Spleen (tissue), 13 donors: ENCODE measurements at places on chromosomes 7 and 10.

- H3K27ac ChIP-seq, result no peak overlapping the region
- no peak for DNase-seq
- H3K36me3 ChIP-seq, result no peaks in the 10 kb centered on the region
- no peaks in the 10 kb centered on the region for H3K4me1 ChIP-seq
- H3K27me3 ChIP-seq, result no peaks in the 10 kb centered on the region
These were observed 30.0 kb downstream of the MYOF start for GRCh38 chr10:93452143-93452542.

DNA sequence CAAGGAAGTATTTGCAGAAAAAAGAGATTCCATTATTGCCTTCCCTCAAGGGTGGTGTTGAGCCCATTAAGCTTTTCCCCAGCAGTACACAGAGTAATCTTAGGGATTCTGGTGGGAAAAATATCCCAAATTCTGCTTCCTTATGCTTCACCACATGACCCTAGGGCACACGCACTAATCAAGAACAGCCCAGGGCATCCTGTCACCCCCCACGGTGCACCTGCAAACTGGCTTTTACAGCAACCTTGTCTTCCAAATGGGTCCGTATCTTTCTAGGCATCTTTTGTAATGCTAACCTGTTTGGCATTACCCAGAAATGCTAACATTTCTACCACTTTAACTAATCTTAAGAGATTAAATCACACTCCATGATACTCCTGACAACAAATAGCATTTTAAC is 926 bp upstream of the C7orf33 start:
- no peak overlapping the region for H3K27ac ChIP-seq
- no peaks in the 10 kb centered on the region for H3K27me3 ChIP-seq
- no peak overlapping the region for H3K4me3 ChIP-seq
- no peaks in the 10 kb centered on the region for H3K36me3 ChIP-seq

DNA sequence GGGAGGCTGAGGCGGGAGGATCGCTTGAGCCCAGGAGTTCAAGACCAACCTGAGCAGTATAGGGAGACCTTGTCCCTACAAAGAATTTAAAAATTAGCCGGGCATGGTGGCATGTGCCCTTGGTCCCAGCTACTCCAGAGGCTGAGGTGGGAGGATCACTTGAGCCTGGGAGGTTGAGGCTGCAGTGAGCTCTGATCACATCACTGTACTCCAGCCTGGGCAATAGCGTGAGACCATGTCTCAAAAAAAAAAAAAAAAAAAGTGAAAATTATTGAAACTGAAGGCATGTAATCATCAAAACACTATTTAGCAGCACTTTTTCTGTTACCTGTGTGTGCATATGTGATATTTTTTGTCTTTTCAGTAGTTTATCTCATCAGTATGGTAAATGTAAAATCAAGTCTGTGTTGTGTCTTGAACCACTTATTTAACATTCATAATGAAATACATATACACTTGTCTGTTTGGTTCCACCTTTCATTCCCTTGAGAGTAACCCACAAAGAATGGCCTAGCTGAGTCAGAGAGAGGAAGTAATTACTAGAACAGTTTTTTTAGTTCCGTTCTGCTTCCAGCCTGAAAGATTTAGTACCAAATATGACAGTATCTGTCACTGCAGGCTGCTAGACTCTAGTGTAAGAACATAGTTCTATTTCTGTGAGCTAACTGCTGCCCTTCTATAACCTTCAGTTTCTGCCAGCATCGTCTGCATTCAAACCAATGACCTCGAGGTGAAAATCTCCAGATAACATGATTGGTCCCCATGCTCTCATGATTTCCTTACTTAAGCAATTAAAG is 68.6 kb downstream of the MMRN2 start:
- H3K36me3 ChIP-seq, result peaks cover 8% of the 10 kb centered on the region

DNA sequence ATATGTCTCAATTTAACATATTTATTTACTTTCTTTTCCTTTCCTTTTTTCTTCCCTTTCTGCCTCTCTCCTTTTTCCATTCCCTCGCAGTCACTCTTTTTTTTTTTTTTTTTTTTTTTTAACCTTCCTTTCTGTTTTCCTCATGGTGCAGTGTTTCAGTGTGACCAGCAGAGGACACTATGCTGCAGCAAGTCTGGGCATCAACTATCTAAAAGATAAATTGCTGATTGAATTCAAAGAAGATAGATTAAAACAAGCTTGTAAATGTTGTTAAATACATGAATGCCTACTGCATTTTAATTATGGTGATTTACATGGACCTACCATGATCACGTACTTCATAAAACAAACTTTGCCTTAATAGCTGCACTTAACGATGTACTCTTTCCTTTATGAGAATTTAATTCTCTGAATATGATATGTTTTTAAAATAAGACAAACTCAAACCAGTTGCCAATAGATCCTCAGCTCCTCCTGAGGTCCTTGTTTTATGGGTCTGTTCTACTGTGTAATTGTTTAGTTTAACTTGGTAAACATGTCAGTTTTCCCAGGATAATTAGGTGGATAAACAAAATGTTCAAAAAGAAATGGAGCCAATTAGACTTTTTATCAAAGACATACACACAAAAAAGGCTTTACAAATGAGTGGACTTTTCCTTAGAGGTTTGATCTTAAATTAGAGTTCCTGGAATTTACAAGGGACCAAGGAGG is 101.0 kb upstream of the AGR3 start:
- no peaks in the 10 kb centered on the region for H3K27me3 ChIP-seq
- no peak overlapping the region for H3K27ac ChIP-seq
- H3K4me3 ChIP-seq, result no peak overlapping the region
- no peaks in the 10 kb centered on the region for H3K36me3 ChIP-seq
- peaks cover 14% of the 10 kb centered on the region for H3K4me1 ChIP-seq

GRCh38 chr10:103513380-103514060 is 20.0 kb downstream of the NEURL1 start:
- no peaks in the 10 kb centered on the region for H3K27me3 ChIP-seq
- peaks cover 8% of the 10 kb centered on the region for H3K4me1 ChIP-seq

- peak overlapping the region; percentile 72 for H3K27ac ChIP-seq
- no peaks in the 10 kb centered on the region for H3K36me3 ChIP-seq
- no peak for DNase-seq
- peaks cover 19% of the 10 kb centered on the region for H3K27me3 ChIP-seq
These were observed 934 bp downstream of the PRTFDC1 start for GRCh38 chr10:24951201-24952142.
